ENCODE measurements at places on chromosomes 13 and 19.

GRCh38 chr19:5360003-5360780 is 19.6 kb upstream of the PTPRS start:
- no peak for DNase-seq

DNA sequence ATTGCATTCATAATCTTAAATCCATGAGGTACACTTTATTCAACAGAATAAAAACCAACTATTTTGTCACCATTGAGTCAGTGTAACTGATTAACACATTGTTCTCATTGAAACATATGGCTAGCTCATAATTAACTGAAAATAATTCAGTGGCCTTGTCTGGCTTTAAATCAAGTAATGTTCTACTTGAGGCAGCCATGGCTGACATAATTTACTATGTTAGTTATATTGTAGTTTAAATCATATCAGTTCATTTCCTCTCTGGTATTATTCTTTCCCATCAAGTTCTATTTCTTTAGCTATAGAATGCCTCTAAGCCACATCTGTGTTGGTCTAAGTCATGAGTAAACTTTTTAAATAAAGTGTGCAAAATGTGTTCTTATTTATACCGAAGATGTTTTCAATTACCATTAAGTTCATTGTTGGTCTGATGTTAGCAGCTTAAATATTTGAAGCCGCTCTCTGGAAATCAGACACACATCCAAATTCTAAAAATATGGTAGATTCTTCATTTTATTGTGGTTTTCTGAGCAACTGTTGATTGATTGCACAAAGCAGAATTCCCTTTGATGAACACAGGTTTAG is 393.7 kb downstream of the GPC6 start:
- DNase-seq = no peak

DNA sequence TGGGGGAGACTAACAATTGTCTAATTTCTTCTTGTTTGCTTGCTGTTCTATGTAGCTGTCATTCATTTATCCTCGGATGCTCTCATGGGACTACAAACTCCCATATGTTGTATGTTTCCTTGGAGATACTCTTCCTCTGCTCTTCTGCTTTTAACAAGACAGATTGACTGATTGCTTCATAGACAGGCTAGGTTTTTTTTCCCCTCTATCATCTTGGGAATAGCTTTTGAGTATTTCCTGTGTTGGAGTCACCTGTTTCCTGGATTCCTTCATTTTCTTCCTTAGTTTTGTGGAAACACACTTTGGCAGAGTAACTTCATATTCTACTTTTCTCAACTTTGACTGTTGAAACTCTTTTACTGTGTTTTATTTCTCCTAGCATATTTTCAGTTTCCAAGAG is 27.6 kb downstream of the EDNRB start:
- no peak for DNase-seq

DNA sequence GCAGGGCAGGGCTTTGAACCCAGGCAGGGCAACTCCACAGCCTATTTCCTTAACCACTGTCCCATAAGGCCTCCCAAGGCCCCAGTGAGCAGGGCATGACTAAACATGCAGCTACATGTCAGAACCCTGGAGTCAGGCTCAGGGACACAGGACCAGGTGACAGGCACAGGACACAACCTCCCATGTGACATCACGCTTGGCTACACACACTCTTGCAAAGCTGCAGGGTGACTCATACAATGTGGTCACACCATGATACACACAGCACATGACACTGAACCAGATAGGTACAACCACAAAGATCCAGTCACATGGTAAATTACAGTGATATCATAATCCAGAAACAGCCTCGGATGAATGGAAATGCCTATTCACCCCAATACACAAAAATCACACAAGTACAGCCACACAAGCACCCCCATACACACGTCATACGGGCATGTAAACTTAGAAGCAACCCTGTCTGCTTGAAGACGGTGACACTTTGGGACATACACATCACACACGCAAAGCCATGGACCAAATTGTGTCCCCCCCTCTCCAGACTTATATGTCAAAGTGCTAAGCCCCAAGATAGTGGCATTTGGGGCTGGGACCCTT is 14.5 kb downstream of the KLK4 start:
- no peak for DNase-seq

DNA sequence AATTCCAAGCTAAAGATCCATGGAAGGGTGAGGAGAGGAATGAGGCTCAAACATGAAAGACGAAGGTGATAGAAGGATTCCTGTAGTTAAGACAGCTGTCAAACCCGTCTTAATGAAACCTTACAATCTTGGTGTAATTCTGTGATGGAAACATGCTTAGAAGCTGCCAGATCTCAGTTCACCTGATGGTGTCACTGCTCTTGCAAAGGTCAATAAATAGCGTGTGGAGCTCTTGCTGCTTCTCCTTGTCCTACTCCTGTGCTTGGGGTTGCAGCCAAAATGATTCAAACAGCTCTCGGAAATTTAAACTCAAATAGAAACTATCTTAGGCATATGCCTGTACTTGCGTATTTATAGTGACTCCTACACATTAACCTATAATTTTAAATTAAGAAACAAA is 1705.0 kb downstream of the OLFM4 start:
- no peak for DNase-seq

- no peak for DNase-seq
These were observed 364.9 kb downstream of the OXGR1 start for GRCh38 chr13:96629331-96629730.

DNA sequence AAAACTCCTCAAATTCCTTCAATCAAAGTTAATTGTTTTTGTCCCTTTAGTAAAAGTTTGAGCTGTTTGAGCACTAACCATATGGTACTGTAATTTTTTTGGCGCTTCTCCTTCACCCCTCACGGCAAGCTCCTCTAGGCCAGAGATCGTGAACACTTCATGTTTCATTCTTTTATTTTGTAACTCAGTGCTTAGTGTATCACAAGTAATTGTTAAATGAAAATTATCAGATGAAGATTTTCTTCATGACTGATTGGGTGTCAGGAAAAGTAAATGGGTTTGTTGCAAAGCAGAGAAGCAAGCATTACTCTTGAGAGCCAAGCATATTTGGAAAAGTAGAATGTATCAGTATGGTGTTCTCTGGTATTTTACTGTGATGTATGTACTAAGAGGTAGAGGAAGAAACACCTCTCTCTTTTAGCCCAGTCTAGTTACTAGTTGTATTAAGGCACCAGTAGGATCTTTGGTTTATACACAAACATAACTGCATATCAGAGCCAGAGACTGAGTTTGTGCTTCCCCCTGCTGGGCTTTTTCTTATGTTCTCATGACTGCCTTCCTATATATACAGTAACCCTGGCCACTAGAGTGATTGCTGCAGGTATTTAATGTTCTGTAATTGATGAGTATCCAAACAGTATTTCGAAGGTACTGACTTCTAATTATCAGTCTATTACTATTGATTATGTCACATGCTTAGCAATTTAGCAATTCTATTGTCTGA is 202.3 kb upstream of the KLHL1 start:
- DNase-seq = no peak

GRCh38 chr13:94878602-94879165 is 166.3 kb upstream of the SOX21 start:
- DNase-seq = no peak

DNA sequence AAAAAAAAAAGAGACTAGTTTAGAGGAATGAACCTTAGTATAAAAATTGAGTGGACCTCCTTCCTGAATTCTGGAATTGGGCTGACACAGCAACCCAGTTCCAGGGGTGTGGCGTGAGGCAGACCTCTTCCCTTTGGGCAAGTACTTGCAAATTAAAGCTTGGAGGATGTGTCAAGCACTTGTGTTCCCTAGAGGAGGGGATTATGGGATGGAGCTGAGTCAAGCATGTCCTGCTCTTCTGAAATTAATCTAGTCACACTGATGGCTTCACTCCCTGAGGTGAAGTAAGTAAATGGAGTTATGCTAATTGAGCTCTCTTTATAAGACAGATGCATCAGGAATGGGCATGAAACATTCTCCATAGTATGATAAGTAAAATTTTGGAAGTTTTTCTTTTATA is 107.7 kb upstream of the HTR2A start:
- DNase-seq = no peak

DNA sequence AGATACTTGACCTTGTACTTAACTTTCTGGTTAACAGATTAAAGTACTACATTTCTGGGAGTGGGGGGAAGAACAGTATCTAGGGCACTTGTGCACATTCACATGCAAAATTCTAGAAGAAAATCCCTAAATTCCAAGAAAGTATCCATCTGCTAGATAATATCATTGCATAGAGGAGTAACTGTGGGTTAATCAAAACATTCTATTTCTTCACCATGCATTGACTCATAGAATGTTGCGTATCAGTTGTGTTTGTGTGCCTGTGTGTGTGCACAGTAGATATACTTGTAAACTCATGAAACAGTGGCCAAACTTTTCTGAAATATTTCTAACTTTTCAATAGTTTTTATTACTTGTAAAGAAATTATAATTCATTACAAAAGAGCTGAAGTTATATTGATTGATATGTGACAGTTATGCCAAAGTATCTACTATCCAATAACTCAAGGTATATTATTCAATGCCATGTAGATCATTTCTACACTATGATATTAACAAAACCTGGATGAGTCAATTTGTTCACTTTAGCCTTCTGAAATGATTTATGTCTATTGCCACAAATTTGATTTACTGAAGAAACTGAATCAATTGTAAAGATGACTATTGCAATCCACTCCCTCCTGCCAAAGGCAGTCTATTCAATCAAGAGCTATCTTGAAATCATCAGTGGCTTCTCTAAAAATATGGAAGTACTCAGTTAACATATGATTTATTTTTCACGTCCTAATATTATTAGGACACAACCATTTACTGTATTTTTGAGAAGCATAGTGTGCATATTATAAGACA is 756.7 kb upstream of the ARGLU1 start:
- no peak for DNase-seq

DNA sequence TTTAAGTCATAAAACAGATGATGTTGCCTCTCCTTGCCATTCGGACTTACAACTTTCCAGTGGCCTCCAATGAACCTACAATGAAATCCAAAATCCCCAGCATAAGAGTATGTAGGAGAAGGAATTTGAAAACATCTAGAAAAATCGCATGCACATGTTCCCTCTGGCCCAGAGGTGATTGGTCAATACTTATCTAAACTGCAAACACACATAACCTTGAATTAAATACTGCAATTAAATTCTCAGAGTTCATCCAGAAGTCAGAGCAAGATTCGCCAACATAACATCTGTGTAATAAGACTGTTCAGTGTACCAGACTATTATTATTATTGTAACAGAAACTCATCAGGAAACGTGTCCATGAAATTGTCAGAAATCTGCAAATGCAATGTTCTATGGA is 82.2 kb upstream of the USP29 start:
- no peak for DNase-seq

DNA sequence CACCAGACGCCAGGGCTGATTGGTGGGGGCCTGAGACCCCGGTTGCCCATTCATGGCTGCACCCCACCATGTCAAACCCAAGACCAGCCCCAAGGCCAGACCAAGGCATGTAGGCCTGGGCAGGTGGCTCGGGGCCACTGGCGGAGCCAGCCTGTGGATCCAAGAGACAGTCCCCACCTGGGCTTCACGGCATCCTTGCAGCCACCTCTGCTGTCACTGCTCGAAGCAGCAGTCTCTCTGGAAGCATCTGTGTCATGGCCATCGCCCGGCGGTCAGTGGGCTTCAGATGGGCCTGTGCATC is 3.8 kb upstream of the TEKTIP1 start:
- no peak for DNase-seq

- no peak for DNase-seq
These were observed 4.0 kb upstream of the ERFL start for GRCh38 chr19:41932259-41932719.

DNA sequence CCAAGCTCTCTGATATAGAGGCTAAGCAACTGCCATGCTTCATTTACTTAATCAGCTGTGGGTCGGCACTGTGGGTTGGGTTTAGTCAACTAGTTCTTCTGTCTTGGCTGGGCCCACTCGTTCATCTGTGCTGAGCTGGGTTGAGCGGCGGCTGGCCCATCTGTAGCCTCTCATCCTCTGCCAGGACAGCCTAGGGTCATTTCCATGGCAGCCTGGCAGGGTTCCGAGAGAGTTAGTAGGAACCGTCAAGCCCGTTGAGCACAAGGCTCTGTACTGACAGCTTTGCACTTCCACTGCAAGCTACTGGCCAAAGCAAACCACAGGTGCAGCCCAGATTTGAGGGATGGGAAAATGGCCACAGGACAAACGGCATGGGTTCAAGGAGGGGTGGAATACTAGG is 6.6 kb upstream of the ZNF835 start:
- no peak for DNase-seq

GRCh38 chr13:101757446-101758039 is 305.1 kb downstream of the ITGBL1 start:
- no peak for DNase-seq

DNA sequence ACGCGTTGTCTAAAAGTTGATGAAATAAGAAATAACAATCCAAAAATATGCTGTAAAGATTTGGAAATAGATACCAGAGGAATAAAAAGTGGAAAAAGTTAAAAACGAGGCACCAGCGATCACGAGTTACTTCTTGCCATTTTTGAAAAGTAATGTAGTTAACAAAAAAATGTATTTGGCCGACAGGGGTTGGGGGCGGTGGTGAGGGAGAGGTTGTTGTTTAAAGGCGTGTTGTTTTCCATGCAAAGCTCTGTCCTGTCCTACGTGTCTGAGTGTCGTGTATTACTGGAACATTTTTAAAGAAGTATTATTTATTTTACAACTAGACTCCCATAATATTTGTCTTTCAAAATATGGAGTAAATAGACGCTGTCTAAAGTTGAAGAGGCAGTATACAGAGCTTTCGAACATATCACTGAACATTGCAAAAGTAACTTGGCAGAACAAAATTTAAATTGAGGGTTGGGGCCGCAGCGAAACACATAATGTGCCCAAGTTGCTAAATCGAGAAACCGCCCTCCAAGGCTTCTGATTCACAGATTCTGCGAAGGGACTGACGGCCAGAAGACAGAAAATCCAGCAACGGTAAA is 823 bp downstream of the FBXO17 start:
- DNase-seq = no peak

DNA sequence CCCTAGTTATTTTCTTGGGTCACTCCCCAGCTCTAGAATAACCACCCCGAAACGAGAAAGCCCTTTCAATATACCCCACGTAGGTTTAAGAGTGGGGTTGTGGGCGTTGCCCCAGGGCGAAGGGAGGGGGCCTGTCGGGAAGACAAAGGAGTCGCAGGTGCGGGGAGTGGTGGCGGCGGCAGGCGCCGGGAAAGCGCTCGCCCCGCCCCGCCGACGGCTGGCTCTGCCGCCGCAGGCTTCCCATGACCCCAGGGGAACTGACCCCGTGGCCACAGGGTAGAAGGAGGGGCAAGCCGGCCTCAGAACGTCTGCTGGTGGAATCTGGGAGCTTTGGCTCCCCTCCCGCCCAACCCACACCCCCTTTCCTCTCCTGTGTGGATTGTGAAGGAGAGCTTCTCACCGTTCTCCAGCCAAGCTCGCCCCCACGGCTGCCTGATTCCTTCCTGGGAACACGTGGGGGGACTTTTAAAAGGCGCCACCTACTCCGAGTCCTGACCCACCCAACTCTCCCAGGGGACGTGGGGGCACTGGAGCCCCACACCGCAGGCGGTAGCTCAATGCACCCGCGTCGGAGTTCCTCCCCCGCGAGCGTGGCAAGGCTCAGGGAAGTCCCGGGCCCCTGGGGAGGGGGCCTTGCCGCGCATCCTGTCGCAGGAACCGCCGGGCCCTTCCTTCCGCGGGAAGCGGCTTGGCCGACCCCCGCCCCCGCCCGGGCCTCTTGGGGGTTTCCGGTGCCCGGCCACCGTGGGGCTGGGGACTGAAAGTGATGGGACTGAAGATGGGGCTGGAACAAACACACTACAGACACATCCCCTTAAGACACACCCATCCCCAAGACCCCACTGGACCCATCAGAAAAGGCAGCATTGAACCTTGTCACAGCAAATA is 5.5 kb downstream of the IER2 start:
- no peak for DNase-seq

GRCh38 chr13:52378312-52378711 is 27.7 kb downstream of the THSD1 start:
- DNase-seq = no peak
